Tracheal epithelial cell (primary cell): ENCODE measurements at places on chromosomes 4 and X. TPM values are rescaled to one million over a fixed set of nuclear protein-coding genes. Genes with fewer than 3 reads are reported as not detected.

Gene GPR82
- total RNA-seq: not detected in 2 replicates

Gene F11
- total RNA-seq: not detected in 2 replicates

Gene ZNF81
- total RNA-seq: 2.9 and 3.2 TPM in 2 replicates

Gene SPIN2A
- total RNA-seq: not detected in 2 replicates

Gene FREM3
- total RNA-seq: under 0.01 TPM in 1 of 2 replicates, not detected in the other

Gene FAM9B
- not detected in 2 replicates for total RNA-seq

Gene GC
- total RNA-seq: not detected in 2 replicates

Gene MID1
- total RNA-seq: 3.0 and 4.3 TPM in 2 replicates

Gene PPEF2
- total RNA-seq: 0.24 TPM in 1 of 2 replicates, not detected in the other

Gene EMCN
- total RNA-seq: 0.24 TPM in 1 of 2 replicates, not detected in the other

Gene UGT2B7
- 0.21 and 27.7 TPM in 2 replicates for total RNA-seq

Gene EGF
- total RNA-seq: 0.48 and 1.3 TPM in 2 replicates

Gene CCSER1
- 6.0 and 6.6 TPM in 2 replicates for total RNA-seq

Gene CD38
- total RNA-seq: under 0.01 and 0.21 TPM in 2 replicates

Gene DCLK2
- 0.96 TPM in 1 of 2 replicates, not detected in the other for total RNA-seq

Gene RHOXF2
- not detected in 2 replicates for total RNA-seq

Gene YY2
- total RNA-seq: 0.48 and 1.3 TPM in 2 replicates
